ENCODE measurements at places on chromosomes 13 and 19.

GRCh38 chr13:97758317-97758716, 195.2 kb upstream of the IPO5 start:
- no peak for DNase-seq

DNA sequence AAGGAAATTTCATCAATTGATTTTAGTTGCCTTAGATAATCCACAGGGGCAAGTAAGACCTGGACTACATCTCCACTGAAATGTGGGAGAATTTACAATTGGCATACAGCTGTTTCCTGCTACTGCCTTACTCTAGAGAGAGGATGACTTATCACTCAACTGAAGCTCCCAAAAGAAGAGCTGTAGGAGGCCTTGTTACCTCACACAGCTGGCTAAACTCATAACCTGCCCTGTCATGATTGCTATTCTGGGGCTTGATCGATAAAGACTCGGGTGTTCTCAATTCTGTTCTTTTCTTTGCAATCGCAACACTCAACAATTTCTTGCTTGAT, 1396.4 kb downstream of the EFNB2 start:
- DNase-seq: no peak

DNA sequence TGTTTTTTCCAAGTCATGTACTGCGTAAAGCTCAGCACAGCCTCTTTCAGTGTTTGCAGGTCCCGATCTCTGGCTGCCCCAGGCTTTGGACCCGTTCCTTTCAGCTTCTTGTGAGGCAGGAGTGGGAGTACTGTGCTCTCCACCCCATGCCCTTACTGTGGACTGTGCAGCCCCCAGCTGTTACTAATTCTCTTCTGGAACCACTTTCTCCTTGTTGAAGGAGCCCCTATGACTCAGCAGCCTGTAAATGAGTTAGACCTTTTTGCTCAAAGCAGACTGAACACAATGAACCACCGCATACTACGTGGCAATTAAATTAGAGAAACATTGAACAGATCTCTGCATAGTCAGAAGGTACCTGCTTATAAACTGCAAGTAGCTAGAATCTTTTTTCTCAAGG, 39.0 kb downstream of the SERTM1 start:
- DNase-seq: peak; percentile 91

- DNase-seq: peak; percentile 45
Observed at GRCh38 chr19:6023085-6023682, 45.2 kb upstream of the RANBP3 start.

DNA sequence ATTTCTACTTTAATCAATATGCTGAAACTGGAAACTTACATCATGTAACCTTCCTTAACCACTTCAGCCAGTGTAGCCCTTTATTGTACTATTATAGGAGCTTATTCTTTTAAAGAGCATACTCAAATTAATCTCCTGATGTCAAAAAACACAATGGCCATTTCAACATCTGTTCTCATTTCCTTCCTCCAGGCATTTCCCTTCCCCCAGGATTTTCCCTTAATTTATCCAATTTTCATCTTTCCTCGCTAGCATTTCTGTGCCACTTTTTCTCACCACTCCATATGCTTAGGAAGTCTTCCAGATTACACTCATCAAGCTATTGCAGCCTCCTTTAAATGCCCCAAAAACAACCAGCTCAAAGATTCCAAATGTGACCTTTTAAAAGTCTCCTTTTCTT, 265.0 kb downstream of the PCDH9 start:
- DNase-seq: no peak

GRCh38 chr13:41006306-41006705, 12.8 kb downstream of the ELF1 start:
- no peak for DNase-seq

DNA sequence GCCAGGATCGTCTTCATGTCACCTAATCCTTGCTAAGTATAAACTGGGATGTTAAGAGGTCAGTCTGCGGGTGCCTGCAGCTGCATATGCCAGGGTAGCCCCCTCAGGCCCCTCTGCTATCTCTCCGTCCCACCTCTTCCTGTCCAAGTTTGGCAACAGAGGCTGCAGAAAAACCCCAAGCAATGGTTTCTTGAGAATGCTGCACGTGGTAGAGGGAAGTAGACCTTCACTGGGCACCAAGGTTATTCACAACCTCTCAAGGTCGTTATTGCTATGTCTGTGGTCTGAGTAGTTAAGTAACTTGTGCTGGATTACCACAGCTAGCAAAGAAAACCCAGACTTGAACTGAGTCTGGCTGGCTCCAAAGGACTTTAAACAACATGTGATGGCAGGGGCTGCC, 77.9 kb upstream of the XPO4 start:
- no peak for DNase-seq

DNA sequence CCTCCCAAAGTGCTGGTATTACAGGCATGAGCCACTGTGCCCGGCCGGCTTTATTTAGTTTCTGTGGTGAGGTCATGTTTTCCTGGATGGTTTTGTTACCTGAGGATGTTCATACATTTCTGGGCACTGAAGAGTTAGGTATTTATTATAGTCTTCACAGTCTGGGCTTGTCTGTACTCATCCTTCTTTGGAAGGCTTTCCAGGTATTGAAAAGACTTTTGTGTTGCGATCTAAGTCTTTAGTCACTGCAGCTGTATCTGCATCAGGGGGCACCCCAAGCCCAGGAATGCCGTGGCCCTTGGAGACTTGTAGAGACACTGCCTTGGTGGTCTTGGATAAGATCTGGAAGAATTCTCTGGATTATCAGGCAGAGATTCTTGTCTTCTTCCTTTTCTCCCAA, 12.8 kb downstream of the BLOC1S3 start:
- no peak for DNase-seq

DNA sequence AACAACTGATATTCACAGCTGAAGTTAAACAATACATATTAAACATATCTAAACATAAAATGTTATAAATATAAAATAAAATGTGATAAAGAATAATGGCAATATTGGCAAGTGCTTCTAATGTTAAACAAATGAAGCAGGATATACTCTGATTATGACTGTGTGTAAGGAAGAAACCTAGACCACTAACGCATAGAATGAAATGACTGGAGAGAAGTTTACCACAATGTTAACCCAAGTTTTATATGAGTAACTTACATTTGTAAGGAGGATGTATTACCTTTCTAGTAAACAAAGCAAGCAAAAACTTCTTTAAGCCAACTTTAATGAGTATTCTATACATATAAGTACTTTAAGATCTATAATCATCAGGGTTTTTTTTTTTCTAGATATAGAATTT, 43.0 kb downstream of the RB1 start:
- DNase-seq: no peak

DNA sequence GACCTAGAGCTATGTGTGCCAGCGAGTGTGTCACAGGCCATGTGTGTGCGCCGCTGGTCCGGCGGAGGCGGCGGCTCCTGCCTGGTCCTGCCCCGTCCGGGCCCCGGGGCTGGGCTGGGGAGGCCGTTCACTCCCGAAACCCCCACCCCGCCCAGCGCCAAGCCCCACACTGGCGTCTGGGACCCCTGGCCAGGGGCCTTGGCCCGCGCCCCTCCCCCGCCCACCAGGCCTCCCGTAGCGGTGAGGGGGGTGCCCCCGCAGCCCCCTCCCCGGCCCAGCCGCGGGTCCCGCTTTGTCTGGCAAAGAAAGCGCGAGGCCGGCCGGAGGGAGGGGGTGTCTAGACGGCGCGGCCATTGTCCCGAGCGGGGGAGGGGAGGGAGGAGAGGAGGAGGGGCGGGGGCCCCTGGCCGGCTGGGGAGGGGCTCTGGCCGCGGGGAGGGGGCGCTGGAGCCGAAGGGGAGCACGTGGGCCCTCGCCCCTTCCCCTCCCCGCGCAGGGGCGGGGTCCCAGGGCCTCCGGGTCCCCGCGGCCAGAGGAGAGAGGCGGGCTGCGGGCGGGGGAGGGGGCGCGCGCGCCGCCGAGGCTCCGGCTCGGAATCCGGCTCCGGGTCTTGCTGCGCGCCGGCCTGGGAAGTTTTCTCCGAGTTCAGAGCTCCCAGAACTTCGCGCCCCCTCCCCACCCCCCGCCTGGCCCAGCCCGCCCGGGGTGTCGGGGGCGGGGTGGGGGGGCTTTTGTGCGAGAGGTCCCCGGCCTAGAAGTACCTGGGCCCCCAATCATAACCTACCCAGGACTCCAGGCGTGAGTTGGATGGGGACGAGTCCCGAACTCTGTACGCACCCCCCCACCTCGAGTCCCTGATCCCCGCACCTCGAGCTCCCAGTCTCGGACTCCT, 888 bp downstream of the NOTCH3 start:
- peak; percentile 76 for DNase-seq

- peak; percentile 55 for DNase-seq
Observed at GRCh38 chr19:43820098-43820883, 6.8 kb upstream of the ZNF283 start.

DNA sequence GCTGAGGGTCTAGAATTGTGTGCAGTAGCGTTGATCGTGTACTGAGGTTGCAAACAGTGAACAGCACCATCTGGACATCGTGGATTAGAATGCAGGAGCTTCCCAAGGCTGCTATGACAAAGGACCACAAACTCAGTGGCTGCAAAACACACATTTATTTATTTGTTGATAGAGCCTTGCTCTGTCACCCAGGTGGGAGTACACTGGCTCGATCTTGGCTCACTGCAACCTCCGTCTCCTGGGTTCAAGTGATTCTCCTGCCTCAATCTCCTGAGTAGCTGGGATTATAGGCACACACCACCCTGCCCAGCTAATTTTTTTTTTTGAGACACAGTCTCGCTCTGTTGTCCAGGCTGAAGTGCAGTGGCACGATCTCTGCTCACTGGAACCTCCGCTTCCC, 2.3 kb upstream of the UHRF1 start:
- no peak for DNase-seq

GRCh38 chr19:5091018-5091683, 122.2 kb downstream of the KDM4B start:
- peak; percentile 46 for DNase-seq

GRCh38 chr13:46908501-46908900, 11.6 kb upstream of the HTR2A start:
- DNase-seq: no peak

DNA sequence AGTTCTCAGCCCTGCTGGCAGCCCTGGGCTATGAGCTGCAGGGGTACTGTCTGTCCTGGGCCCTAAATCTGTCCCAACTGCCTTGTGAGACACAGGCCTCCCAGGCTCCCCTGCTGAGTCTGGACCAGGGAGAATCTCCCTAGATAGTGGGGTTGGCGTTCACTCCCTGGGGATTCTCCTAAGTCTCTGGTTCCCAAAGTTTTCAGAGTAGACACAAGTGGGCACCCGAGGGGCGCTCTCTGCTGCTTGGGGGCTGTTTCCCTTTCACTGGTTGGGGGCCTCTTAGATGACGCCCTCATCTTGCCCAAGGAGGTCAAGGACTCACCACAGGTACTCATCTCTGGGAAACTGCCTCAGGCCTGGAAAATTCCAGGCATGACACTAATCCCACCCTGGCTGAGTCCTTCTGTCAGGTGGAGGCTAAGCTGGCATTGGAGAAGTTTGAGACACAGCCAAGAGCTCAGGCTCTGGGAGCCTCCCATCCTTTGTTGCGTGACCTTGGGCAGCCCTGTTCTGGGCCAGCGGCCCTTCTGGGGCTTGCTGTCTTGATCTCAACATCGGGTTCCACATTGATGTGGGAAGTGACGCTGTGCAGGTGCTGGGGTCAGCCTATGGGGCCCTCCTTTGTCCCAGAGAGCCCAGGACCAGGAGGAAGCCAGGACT, 3.9 kb downstream of the RPL18A start:
- DNase-seq: no peak

GRCh38 chr13:31011193-31011860, 78.9 kb downstream of the TEX26 start:
- DNase-seq: no peak

DNA sequence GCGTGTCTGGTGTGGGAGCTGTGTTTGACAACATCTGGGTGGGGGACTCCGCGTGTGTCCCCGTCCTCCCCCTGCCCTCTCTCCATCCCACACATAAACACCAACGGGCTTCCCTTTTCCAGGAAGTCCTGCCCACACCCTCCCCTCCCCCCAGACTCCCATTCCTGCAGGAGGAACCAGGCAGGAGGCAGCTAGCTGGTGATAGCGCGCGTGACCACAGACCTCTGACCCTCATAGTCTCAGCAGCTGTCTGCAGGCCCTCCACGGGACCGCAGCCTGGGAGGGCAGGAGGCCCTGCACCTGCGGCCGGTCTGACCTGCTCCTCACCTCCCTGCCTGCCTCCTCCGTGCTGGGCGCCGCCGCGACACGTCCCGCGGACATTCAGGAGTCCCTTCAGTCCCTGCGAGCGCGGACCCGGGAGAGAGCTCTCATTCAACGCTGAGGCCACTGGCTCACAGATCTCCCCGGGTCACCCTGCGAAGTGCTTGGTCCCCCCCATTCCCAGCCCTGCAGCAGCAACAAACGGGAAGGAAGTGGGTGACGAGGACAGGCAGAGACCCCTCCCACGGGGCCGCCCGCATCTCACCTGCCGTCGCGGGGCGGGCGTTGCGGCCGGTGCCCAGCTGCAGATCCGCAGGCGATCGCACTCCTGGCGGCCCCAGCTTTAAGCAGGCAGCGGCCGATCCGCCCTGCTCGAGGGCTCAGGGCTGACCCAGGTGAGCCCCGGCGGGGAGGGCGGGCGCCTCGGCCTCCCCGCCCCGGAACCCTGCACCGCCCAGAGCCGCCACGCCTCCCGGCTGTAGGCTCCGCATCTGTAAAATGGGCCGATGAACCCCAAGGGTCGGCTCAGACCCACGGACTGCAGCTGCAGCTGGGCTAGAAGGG, 1.1 kb upstream of the ACP5 start:
- no peak for DNase-seq

- no peak for DNase-seq
Observed at GRCh38 chr13:95948656-95949055, 104.5 kb downstream of the UGGT2 start.

DNA sequence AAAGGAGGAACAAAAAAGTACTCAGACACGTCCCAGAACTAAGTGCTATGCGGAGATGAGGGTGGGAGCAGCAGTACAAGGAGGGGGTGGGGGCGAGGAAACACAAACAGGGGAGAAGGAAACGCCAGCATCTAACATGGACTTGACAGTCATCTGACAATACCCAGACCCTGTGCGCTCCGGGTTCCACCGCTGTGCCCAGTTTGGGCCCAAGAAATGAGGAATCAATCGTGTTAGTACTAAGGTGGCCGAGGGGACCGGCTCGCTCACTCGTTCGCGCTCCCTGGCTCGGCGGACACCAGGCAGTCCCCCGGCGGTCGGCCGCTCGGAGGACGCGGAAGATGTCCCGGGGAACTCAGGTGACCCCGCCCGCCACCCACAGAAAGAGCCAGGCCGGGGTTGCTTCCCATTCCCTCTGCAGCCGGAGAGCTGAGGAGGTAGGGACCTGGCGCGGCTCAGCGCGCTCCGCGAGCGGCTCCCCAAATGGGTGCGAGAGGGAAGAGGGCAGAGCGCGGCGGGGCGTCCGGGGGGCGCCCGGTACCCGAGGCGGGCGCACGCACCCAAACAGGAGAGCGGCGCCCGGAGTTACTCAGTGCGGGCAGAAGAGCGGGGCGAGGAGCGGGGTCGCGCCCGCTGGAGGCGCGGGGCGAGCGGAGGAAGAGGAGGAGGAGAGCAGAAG, 616 bp downstream of the TSHZ3 start:
- peak; percentile 62 for DNase-seq

DNA sequence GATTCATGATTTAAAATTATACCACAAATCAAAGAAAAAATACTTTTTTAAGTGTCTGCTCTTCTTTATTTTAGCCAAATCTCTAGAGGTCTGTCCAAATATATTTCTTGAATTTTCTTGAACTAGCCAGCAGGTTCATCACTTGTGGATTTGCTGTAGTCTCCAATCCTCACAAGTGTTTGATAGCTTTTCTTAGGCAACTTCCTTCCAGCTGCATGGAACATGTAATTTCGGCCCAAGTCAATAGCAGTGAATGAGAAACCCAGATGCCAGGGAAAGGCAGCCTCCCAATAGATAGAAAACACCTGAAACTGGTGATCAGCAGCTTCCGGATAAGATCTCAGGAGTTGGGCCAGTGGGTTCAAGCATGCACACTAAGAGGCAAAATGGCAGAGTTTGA, 15.6 kb upstream of the RNASEH2B start:
- no peak for DNase-seq

- no peak for DNase-seq
Observed at GRCh38 chr19:43305642-43306041, 36.3 kb upstream of the PSG9 start.
